ENCODE measurements at places on chromosomes 16 and 17. TPM values are rescaled to one million over a fixed set of nuclear protein-coding genes. Genes with fewer than 3 reads are reported as not detected.

The TNFAIP1 gene
- 28.5 TPM for total RNA-seq

The ITGB4 gene
- 1.2 TPM for total RNA-seq

The EVPLL gene
- total RNA-seq: not detected

The TMC8 gene
- 0.41 TPM for total RNA-seq

The ZNF785 gene
- total RNA-seq: 18.3 TPM

The KRTAP16-1 gene
- total RNA-seq: not detected

The FAM83G gene
- 0.41 TPM for total RNA-seq

The ZNF750 gene
- not detected for total RNA-seq

The KCNG4 gene
- total RNA-seq: not detected

The MYO15A gene
- total RNA-seq: 2.4 TPM

The KRT9 gene
- not detected for total RNA-seq

The ASB16 gene
- total RNA-seq: not detected

The CD7 gene
- not detected for total RNA-seq

The MYH2 gene
- total RNA-seq: not detected

The WFIKKN1 gene
- total RNA-seq: 0.41 TPM

The KCNJ16 gene
- 6.9 TPM for total RNA-seq

The ZSCAN10 gene
- not detected for total RNA-seq

The YBX2 gene
- total RNA-seq: 1.2 TPM

The ASGR1 gene
- total RNA-seq: 18.8 TPM

Measured in frontal cortex (tissue), 4 donors.